ENCODE measurements at places on chromosomes 2 and 18.

DNA sequence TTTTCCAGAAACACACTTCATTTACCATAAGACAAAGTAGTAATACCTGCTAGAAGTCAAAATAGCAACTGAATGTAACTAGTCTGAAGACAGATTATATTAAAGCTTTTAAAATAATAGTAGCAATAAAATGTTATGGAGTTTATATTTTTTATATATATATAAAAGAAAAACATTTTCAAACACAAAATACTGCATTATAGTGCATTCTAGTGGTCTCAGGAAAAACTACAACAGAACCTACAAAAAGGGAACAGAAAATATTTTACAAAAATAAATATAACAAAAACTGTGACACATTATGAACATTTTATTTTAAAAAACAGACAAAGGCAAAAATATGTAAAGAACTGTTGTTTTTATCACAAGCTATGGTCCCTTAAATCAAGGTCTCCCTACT is 48.0 kb downstream of the STRN start:
- DNase-seq = no peak

DNA sequence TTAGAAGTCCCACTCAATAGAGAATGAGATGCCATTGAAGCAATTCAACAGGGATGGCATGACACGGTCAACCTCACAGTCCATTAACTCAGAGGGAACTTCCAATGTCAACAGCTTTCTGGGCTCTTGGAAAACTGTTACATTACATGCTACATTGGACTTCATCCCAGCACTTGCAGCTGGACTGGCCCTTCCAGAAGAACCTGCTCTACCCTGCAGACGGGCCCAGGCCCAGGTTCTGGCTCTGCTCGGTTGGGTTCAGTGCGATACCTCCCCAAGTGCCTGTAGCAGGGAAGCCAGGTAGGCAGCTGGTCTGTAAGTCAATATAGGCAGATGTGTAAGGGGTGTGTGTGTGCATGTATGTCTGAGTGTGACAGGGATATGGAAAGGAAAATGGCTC is 12.9 kb downstream of the LAMA1 start:
- DNase-seq = no peak

- DNase-seq = no peak
Observed at GRCh38 chr2:227308784-227309183, 16.3 kb upstream of the MFF start.

DNA sequence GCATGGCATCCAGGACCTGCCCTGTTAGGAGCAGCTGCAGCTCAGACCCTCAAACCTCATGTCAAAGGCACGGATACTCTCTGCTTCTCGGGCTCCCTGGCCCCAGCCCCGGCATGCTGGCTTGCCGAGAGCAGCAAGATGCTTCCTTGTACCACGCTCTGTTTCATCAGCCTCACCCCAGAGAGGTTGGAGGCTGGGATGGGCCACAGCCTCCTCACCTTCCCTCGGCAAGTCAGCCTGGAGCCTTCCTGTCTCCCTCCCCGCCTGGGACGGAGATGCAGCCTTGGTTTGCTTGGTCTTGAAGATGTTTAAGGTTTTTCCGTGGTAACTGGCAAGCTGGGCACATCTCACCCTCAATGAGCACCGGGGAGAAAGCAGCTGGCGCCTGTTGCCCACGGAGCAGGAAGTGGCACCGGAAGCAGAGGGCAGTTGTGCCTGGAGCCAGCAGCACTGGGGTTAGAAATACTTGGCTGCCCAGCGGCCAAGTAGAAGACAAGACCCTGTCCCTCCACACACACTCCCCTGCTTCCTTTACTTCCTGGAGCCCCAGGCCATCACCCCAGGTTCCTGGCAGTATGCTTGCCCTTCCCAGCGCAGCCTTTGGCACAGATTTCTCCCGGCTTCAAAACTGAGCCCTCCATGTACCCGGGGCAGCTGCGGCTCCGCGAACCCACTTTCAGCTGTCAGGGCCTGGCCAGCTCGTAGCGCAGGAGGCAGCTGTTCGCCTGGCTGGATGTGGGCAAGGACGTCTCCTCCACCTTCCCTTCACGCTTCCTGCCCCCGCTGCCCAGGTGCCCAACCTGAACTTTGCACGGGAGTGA is 17.4 kb downstream of the FBLN7 start:
- DNase-seq = no peak

- DNase-seq = no peak
Observed at GRCh38 chr18:13890761-13891361, 24.5 kb downstream of the MC2R start.
